NCI-H187 (cell line): ENCODE measurements at places on chromosomes 2 and 18.

DNA sequence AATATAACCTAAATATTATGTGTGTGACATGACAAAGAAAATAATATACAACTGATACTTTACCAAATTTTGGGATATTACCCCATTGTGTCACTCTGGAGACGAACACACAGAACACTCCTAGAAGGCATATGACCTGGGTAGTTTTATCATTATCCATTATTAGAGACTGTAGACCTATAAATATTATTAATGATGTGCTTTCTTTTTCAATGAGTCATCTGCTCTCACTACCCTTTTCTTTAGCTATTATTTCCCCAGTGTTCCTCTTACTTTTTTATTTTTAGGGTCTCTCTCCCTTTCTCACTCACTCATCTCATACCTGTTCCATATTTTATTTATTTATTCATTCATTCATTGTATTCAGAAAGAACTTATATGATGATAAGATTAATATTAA is 143.3 kb upstream of the ITGA4 start:
- no peak for DNase-seq

DNA sequence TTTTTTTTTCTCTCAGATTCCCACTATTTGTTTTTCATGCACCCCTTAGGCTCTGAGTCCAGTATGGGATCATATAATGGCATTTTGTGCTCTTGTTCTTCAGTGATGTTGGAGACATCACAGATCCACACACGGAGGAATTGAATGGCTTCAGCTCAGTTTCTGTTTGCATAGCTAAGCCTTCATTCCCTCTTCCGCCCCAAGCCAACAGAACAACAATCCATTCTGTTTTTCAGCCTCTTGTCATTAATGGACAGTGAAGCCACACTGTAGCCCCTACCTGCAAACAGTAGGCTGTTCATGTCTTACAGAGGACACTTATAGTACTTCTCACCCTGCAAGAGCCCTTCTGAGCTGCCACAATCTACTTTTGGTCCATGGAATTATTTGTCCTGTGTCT is 64.0 kb upstream of the ZSWIM2 start:
- no peak for DNase-seq

DNA sequence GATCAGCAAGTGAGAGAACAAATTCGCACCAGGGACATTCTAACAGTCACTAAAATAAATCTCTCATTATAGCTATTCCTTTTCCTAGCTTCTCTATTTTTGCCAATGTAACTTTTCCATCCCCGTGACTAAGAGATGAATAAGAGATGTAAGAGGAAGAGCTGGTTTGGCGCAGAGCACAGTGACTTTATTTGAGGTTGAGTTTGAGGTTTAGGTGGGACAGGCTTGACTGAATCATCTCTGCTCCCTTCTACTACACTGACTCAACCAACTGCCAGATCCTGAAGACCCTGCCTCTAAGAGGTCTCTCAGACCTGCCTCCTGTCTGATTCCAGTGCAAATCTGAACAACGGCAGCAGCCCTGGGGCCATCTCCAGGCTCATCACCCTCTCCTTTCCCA is 28.0 kb downstream of the RFX8 start:
- DNase-seq = no peak

GRCh38 chr2:21607572-21607971 is 483.8 kb downstream of the TDRD15 start:
- no peak for DNase-seq

GRCh38 chr2:169050476-169051240 is 18.7 kb upstream of the DHRS9 start:
- no peak for DNase-seq

DNA sequence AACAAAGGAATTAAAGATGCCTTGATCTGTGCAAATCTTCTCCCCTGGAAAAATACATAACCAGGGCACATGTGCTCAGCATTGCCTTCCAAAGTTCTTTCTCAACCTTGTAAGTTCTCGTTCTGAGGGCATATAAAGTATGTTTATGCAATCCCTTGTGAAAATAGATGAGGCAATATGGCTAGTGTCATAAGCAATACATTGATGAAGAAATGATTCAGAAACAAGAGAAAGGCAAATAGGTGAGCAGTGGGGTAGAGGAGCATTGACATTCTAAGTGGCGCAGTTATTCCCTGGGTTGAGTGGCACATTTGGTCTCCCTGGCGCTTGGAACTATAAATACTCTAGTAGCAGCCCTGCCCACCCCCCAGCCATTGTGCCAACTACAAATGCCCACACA is 57.4 kb upstream of the PGAP1 start:
- DNase-seq = no peak
